ENCODE measurements at places on chromosomes 3 and 15.

GRCh38 chr3:185366913-185367312 is 4.0 kb downstream of the MAP3K13 start:
- no peak for DNase-seq

- DNase-seq: no peak
Measured at GRCh38 chr3:184678317-184679055, 33.4 kb downstream of the MAGEF1 start.

DNA sequence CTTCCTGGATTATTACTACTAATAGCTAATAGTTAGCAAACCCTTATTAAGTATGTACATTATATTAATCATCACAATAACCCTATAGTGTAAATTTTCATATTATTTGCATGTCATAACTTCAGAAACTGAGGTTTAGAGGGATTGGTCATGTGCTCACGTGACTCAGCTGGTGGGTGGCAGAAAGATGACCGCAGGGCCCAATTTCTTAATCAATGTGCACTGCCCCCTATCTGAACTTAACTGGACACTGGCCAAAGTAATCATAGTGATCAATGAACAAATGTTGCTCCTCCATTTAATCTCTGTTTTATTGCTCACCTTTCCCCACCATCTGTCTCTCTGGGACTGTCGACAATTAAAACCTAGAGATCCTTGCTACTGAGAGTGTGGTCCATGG is 52.2 kb downstream of the PLD1 start:
- no peak for DNase-seq

GRCh38 chr3:16512435-16513140 is 911 bp downstream of the RFTN1 start:
- peak; percentile 86 for DNase-seq

- DNase-seq: no peak
Measured at GRCh38 chr15:68259883-68260282, 17.7 kb upstream of the FEM1B start.

GRCh38 chr3:193574488-193575070 is 18.4 kb upstream of the OPA1 start:
- DNase-seq: no peak

DNA sequence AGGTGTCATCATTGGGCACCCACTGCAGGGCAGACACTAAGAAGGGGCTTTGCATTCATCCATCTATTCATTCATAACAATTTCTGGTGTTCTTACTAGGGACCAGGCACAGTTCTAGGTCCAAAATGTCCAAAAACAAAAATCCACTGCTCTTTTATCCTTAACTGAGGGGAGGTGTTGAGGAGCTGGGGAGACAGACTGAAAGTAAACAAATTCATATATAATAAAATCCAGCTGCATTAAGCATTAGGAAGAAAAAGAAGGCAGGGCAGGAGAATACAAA is 1.1 kb downstream of the EIF4E3 start:
- no peak for DNase-seq

- no peak for DNase-seq
Measured at GRCh38 chr3:89702404-89702803, 595.0 kb downstream of the EPHA3 start.

GRCh38 chr15:34795267-34796081 is at the start of gene ACTC1:
ACTC1 (minus strand) TSS chr15:34795549; CDS start chr15:34794808, 741 bp downstream.
- no peak for DNase-seq

GRCh38 chr15:44097552-44097951 is 97.5 kb downstream of the FRMD5 start:
- no peak for DNase-seq

DNA sequence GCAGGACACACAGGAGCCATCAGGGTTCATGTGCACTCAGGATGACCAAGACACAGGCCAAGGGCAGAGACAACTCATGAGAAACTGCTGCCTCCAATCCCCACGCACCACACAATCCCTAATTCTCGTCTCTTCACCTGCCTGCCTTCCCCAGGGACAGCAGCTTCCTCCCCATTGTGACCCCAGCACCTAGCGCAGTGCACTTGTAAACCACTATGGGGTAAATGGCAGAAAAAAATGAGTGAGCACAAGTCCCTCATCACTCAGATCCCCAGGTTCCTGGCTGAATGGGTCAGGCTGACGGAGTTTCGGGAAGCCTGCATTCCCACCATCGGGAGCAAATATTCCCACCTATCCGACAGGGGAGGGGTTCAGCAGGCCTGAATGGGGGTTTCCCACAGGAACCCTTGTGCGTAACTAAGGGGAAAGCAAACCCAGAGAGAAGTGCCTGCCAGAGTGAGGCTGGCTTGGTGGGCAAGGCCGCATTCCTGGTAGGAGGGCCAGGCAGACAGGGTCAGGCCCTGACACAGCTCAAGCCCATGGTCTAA is 18.8 kb downstream of the PLXNB1 start:
- DNase-seq: no peak

- no peak for DNase-seq
Measured at GRCh38 chr15:64148168-64148567, 3.4 kb upstream of the SNX22 start.

- DNase-seq: no peak
Measured at GRCh38 chr3:13842226-13842625, 37.6 kb downstream of the WNT7A start.

GRCh38 chr3:54556630-54557029 is 371.2 kb downstream of the LRTM1 start:
- no peak for DNase-seq

- DNase-seq: no peak
Measured at GRCh38 chr3:124927574-124928045, 6.9 kb downstream of the MUC13 start.

DNA sequence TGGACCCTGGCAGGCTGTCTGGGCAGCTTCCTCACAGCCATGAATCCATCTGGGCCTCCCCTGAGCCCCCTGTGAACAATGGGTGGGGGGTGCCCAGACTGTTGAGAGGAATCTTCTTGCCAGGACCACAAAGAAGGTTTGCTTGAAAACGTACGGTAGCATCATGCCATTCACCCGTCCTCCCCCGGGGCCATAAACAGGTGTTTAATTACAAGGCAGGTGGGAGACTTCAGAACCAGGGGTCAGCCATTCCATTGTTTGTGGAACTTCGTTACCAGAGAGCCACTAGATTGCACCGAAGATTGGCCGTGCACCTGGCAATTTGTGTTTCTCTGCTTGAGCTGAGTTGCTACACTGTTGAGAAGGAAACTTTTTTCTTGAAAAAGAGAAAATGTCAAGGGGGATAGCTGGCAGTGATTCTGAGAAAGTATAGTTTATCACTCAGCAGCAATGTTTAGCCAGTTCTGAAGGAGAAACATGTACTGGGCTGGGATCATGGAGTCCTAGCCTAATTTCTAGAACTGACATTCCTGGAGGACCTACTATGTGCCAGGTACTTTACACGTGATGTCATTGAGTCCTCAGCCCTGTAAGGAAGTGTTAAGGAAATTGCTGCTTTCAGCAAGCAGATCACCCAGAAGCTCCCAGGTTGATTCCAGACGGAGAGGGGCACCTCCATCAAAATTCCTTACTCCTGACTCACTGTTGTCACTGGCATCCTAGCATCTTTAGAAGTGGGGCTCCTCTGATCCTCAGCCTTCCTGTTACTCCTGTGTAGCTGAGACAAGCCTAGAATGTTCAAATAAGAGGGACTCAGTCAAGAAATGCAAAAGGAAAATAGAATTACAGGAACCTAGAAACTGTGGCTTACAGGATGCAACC is 103.8 kb upstream of the UBE2E1 start:
- no peak for DNase-seq

DNA sequence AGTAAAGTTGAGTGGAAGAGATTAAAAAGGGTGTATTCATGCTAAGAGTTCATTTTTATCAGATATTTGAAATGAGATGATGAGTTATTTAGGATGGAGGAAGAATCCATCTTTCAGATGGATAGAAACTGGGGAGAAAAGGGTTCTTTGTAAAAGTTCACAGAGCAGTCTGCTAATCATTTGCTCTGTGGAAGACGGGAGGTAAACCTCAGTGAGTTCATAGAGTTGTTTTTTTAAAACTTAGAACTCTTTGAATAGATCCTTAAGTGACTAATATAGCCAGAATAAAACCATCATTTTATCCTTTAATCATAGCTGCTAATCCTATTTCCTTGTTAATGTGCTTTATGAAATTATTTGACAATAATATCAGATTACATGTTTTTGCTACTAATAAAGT is 5.1 kb downstream of the RASA2 start:
- no peak for DNase-seq

GRCh38 chr15:85963262-85963760 is 116.4 kb upstream of the AGBL1 start:
- no peak for DNase-seq

GRCh38 chr3:48418140-48418539 is 11.7 kb downstream of the PLXNB1 start:
- DNase-seq: no peak

DNA sequence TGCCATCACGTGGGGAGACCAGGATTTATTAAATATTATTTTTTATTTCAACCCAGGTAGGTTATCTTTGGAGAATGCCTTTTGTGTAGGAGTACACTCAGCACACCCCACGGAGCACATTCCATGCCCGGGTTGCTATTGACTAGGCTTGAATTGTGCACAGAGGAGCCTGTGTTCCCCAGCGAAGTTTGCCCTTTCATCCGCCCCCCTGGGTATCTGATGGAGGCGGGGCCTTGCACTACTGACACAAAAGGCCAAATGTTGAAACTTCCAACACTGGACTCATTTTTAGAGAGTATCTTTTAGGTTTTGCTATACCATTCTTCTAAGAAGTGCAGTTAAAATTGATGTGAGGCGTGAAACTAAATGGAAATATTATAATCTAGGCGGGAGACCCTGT is 39.3 kb upstream of the PPP4R2 start:
- DNase-seq: no peak

- DNase-seq: no peak
Measured at GRCh38 chr3:138412821-138413551, 21.4 kb upstream of the ESYT3 start.

GRCh38 chr3:45988804-45989203 is 6.8 kb downstream of the FYCO1 start:
- no peak for DNase-seq

- no peak for DNase-seq
Measured at GRCh38 chr3:129608936-129609590, 2.6 kb upstream of the PLXND1 start.

- no peak for DNase-seq
Measured at GRCh38 chr3:51392355-51393133, 1.5 kb downstream of the RBM15B start.

DNA sequence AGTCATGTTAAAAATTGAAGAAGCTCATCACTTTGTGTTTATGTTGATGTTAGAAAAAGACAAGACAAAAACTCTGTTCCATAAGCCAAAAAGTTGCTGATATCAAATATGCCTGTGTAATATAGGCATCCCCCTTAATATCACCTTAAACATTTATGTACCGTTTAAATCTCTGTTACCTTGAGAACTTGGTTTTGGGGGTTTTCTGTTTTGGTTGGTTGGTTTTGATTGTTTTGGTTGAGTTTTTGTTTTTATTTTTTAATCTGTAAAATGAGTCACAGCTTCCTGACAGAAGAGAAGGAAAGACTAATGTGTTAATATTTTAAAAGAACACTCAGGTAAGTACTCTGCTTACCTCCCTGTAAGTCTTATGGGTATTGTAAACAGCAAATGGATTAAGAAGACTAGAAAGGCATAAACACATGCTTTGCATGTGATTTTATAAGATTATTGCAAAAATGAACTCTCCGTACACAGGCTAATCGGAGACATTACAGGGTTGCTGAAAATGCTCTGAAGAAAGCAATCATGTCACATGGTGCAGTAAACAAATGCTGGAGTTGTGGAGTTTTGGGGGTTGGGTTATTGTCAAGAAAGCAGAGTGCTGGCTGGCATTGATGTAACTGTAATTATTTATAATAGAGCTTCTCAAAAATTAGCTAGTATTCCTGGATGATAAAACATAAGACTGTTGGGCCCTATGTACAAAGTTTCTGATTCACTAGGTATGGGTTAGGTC is 69.5 kb upstream of the MBNL1 start:
- DNase-seq: no peak
